ENCODE measurements at places on chromosomes 7 and 10.

GRCh38 chr7:41878309-41879295, 175.7 kb upstream of the INHBA start:
- DNase-seq, result no peak

- DNase-seq, result no peak
Observed at GRCh38 chr7:121351682-121352081, 22.9 kb downstream of the WNT16 start.

- DNase-seq, result no peak
Observed at GRCh38 chr10:114825513-114826253, 4.1 kb downstream of the FHIP2A start.

DNA sequence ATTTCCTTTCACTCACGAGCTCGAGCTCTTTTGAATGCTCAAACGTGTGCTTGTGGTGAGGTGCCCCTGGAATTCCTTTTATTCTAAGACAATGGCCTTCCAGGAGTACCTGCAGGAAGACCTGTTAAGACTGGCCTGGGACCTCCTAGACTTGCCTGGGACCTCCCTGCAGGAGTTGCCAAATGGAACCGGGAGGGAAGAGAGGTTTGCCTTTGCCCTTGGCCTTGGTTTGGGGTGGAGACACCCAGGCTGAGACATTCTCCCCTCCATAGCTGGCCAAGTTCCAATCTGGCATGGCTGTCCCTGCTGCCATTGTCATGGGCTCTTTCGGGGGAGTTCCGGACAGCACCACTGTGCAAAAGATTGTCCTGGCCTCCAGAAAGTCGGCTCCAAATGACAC, 39.7 kb downstream of the DNAJB12 start:
- no peak for DNase-seq

DNA sequence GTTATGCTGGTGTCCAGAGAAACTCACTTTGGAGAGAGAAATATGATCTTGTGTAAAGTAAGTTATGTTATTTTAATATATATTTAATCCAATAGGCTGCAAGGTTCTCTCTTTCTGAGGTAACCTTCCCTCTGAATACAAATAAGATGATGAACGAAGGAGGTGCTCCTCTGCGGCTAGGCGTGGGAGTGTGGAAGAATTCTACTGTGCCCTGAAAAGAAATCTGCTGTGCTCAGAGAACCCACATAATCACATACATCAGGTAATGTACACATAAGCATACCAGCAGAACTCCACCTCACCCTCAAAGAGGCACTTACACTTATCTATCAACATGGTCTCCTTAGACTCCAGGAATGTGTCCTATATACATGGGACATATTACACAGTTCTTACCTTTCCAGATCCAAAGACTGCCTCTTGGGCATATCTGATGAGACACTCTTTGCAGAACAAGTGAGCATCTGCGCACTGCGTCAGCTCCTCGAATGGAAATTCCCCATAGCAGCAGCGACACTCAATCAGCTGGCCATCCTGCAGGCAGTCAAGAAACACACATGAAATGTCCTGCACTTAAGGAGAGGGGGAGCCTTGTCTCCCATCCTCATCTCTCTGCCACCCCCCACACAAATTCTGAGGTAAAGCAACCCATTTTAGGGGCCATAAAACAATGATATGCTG, 66.7 kb downstream of the RNF216 start:
- no peak for DNase-seq

Data from CD4-positive, alpha-beta T cell (primary cell).